H9 (cell line): ENCODE measurements at places on chromosomes 7 and 10. TPM values are rescaled to one million over a fixed set of nuclear protein-coding genes. Genes with fewer than 3 reads are reported as not detected.

STOX1 gene
- total RNA-seq: 5.8 and 5.9 TPM in 2 replicates

HMX2 gene
- 0.35 and 0.46 TPM in 2 replicates for total RNA-seq

FAM24B gene
- not detected in 2 replicates for total RNA-seq

C10orf67 gene
- total RNA-seq: not detected in 2 replicates

RPEL1 gene
- total RNA-seq: 0.13 TPM in 1 of 2 replicates, not detected in the other

DENND2A gene
- total RNA-seq: 7.3 and 8.2 TPM in 2 replicates

SLC26A3 gene
- total RNA-seq: not detected in 2 replicates

SLC26A5 gene
- 0.11 TPM in 1 of 2 replicates, not detected in the other for total RNA-seq

TRIM50 gene
- not detected in 2 replicates for total RNA-seq

SFMBT2 gene
- 5.3 and 6.7 TPM in 2 replicates for total RNA-seq

CPED1 gene
- total RNA-seq: 0.13 and 0.15 TPM in 2 replicates

ARHGAP19 gene
- total RNA-seq: 30.5 and 33.2 TPM in 2 replicates

KBTBD2 gene
- total RNA-seq: 31.5 and 34.2 TPM in 2 replicates

CLDN4 gene
- 15.5 and 15.6 TPM in 2 replicates for total RNA-seq

PKD2L1 gene
- total RNA-seq: 0.20 TPM in 1 of 2 replicates, not detected in the other

CPN1 gene
- not detected in 2 replicates for total RNA-seq

CPA1 gene
- not detected in 2 replicates for total RNA-seq

FAM25C gene
- not detected in 2 replicates for total RNA-seq

SLC13A1 gene
- total RNA-seq: not detected in 2 replicates

AGMO gene
- 0.70 and 0.83 TPM in 2 replicates for total RNA-seq

C7orf57 gene
- total RNA-seq: 0.35 TPM in 1 of 2 replicates, not detected in the other

SH2D4B gene
- total RNA-seq: 0.07 TPM in 1 of 2 replicates, not detected in the other

CYP2C8 gene
- total RNA-seq: 0.26 TPM in 1 of 2 replicates, not detected in the other

FEZF1 gene
- total RNA-seq: 37.8 and 41.5 TPM in 2 replicates

CASTOR2 gene
- 26.3 and 26.5 TPM in 2 replicates for total RNA-seq

TMEM270 gene
- not detected in 2 replicates for total RNA-seq

TMEM120A gene
- total RNA-seq: 23.2 and 30.0 TPM in 2 replicates

ATP6V0A4 gene
- 0.79 and 0.90 TPM in 2 replicates for total RNA-seq

FASTK gene
- total RNA-seq: 57.8 and 59.5 TPM in 2 replicates

FLNC gene
- total RNA-seq: 12.2 and 12.5 TPM in 2 replicates

PTPRZ1 gene
- 69.5 and 74.2 TPM in 2 replicates for total RNA-seq

UPK3BL1 gene
- total RNA-seq: 6.8 and 12.4 TPM in 2 replicates

ITPRID1 gene
- total RNA-seq: 1.1 and 1.2 TPM in 2 replicates

ITGA8 gene
- total RNA-seq: not detected in 2 replicates

SCIN gene
- 0.44 and 0.50 TPM in 2 replicates for total RNA-seq

HILPDA gene
- 23.1 and 23.3 TPM in 2 replicates for total RNA-seq

SLC16A9 gene
- 4.1 and 4.3 TPM in 2 replicates for total RNA-seq

SPAM1 gene
- total RNA-seq: not detected in 2 replicates

GIMAP2 gene
- total RNA-seq: not detected in 2 replicates

CRYGN gene
- total RNA-seq: 0.79 and 1.8 TPM in 2 replicates

LIPN gene
- total RNA-seq: not detected in 2 replicates

PTF1A gene
- total RNA-seq: not detected in 2 replicates

ZNF22 gene
- total RNA-seq: 36.9 and 37.6 TPM in 2 replicates

PRPS1L1 gene
- not detected in 2 replicates for total RNA-seq

HMX3 gene
- total RNA-seq: 0.20 TPM in 1 of 2 replicates, not detected in the other

TBX20 gene
- not detected in 2 replicates for total RNA-seq

GCK gene
- 0.90 and 0.98 TPM in 2 replicates for total RNA-seq

CTTNBP2 gene
- 15.7 and 17.6 TPM in 2 replicates for total RNA-seq

HSPA12A gene
- total RNA-seq: 2.9 and 3.2 TPM in 2 replicates

SPDYE11 gene
- not detected in 2 replicates for total RNA-seq

ANXA11 gene
- 64.0 and 68.1 TPM in 2 replicates for total RNA-seq

OGDHL gene
- 21.9 and 22.6 TPM in 2 replicates for total RNA-seq

TRRAP gene
- total RNA-seq: 54.0 and 58.6 TPM in 2 replicates

LHFPL3 gene
- not detected in 2 replicates for total RNA-seq

CPXM2 gene
- total RNA-seq: 1.7 and 1.9 TPM in 2 replicates
